G401 (cell line): ENCODE measurements at places on chromosomes 2 and 18.

- no peak for DNase-seq
Observed at GRCh38 chr2:2579814-2580213, 248.7 kb upstream of the MYT1L start.

GRCh38 chr2:134657650-134658250, 61.0 kb downstream of the TMEM163 start:
- no peak for DNase-seq

DNA sequence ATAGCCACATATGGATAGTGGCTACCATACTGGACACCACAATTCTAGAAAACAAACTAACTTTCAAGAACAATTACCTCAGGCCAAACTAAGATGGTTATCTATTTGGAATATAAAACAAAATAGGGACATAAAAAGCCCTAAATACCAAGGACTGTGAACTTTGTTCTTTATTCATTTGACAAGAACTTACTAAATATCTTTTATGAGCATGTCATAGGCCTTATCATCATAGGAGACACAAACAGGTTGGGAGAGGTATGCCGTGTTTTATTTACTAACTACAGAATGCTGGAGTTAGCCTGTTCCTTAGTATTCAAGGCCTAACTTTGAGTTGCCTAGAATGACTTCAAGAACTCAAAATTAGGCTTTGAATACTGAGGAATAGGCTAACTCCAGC, 32.1 kb downstream of the CCDC93 start:
- no peak for DNase-seq

DNA sequence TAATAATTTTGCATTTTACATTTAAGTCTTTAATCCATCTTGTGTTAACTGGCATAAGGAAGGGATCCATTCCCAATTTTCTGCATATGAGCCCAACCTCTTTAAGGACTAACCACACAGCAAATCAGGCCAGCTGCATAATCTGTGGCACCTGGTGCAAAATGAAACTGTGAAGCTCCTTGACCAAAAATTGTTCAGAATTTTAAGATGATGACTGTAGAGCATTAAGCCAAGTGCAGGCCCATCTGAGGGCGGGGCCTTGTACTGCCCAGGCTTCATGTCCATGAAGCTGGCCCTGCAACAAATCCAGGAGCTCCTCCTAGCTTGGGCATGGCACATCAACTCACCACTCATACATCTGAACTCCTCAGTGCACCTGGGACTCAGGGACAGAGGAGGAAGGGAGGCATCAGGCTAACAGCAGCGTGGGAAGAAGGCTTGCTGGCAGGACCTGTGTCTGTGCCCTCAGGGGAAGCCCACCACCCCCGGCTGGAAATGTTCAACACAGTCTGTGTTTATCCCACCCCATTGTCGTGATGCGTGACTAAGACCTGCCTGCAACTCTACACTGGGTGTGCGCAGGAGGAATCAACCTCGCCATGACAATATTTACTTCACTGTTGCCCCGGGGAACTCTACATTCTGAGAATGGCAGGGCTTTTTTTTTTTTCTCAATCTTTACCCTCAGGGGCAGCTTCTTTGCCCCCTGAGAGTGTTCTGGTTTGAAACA, 128.9 kb upstream of the SIX2 start:
- no peak for DNase-seq

DNA sequence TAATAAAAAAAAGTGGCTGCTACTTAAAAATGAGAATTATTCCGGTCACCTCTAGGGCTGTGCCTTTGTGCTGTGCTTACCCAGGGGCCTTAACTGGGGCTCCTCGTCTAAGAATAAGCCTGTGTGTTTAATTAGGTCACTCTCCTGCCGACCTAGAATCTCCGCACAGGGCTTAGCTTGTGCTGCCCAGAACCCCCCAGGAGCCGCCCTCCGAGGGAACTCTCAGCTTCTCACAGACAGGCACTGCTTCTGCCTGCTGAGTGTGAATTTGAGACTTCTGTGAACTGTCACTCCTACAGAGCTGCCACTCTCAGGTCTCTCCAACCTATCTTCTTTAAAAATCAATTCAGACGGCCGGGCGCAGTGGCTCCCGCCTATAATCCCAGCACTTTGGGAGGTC, 11.9 kb upstream of the NT5DC4 start:
- DNase-seq = peak; percentile 17

DNA sequence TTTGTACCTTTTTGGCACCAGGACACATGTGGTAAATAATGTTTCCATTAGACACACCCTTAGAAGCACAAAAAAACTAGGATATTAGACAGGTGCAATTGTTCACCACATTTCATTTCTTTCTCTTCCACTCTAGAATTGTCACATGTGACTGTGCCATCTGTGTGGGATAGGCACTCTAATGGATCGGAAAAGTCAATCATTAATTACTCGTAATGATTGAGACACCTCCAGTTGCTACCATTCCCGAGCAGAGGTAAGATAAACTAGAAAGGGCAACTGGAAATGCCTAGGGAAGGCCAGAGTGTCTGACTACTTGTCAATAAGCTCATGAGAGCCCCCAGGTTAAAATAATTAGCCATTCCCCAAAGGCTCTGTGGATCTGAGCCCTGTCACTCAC, 59.9 kb downstream of the METTL4 start:
- DNase-seq = no peak

GRCh38 chr2:128474036-128474955, 155.6 kb upstream of the HS6ST1 start:
- DNase-seq = peak; percentile 12

DNA sequence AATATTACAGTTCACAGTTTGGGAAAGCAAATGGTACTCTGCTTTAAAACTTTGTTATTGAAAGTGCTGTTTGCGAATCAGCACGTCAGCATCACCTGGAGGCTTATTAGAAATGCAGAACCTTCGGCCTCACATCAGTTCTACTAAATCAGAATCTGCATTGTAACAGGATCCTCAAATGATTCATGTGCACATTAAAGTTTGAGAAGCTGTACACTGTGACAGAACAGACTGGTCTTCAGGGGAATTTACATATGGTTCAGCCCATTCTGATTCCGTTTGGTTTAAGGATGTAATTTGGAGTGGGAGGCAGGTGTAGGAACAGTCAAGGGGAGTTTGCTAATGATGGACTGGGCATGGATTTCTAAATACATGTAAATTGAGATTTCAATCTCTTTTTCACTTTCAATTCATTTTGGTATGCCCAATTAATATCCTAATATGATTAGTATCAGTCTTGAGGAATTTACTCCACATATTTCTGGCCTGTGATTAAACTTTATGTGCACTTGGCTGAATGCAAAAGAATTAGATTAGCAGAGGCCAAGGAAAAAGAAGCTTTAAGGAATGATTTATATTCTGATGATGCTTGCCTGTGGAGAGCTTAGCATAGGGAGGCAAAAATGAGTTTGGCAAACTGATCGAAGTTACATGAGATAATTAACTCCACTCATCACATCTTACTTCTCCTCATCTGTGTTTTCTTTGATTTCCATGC, 248.8 kb downstream of the XIRP2 start:
- DNase-seq = no peak

- no peak for DNase-seq
Observed at GRCh38 chr2:128545085-128545484, 226.4 kb upstream of the HS6ST1 start.

GRCh38 chr18:44896846-44897245, 216.2 kb downstream of the SETBP1 start:
- DNase-seq = no peak

DNA sequence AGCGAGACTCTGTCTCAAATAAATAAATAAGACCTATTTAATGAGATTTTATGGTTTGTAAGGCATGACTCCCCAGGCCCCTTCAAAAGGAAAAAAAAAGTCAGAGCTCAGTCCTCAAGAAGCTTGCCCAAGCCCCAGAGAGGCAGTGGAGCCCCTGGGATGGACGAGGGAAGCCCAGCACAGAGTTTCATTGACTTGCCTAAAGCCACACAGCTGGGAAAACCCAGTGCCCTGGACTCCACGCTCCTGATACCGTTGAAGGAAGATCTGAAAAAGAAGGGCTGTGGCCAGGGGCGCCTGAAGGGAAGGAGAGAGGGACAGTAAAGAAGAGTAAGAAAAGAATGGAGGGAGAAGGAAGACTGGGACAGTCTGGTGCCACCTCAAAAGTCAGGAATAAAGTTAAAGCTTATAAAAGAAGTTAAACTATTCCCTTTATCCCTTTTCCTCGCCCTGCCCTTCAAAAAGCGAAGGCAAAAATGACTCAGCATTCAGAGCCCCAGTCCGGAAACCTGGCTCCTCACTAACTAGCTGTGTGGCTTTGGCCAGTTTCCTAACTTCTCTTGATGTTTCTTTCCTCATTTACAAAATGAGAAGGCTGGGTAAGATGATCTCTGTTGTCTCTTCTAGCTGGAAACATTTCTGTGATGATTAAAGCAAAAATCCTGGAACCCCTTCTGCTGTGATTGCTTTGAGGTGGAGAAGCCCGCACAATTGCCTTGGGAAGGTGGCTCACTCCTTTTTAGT, 46.7 kb downstream of the LYPD1 start:
- no peak for DNase-seq

DNA sequence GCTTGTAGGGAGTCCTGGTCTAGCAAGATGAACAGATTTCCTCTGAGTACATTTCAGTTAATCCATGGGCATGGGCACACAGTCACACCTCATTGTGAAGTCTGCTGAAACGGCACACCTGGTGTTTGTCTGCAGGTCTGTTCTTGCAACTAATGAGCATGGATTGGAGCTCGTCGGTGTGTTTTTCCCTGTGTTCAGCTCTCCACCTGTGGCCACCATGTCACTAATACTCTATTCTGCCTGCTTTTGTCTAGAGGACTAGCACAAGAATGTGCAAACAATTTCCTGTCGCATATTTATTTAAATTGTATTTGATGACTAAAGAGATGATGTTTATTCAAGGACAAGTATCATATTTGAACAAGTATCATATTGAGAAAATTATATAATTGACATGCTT, 24.5 kb upstream of the PPP4R1 start:
- DNase-seq = no peak

GRCh38 chr2:86791573-86791972, 860 bp upstream of the CD8A start:
- no peak for DNase-seq

- no peak for DNase-seq
Observed at GRCh38 chr2:190528521-190529001, 6.0 kb downstream of the NEMP2 start.

GRCh38 chr2:50207881-50208280, 824.1 kb downstream of the NRXN1 start:
- peak; percentile 82 for DNase-seq

- DNase-seq = peak; percentile 14
Observed at GRCh38 chr18:76565238-76566173, 70.5 kb upstream of the ZNF516 start.

DNA sequence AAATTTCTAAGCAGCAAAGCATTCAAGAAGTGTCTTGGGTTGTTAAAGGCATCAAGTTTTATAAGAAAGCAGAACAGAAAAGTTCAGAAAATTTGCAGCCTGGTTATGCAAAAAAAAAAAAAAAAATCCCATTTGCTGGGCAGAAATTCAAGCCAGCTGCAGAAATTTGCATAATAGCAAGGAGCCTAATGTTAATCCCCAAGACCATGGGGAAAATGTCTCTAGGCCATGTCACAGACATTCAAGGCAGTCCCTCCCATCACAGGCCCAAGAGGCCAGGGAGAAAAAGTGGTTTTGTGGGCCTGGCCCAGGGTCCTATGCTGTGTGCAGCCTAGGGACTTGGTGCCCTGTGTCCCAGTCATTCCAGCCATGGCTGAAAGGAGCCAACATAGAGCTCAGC, 269.0 kb upstream of the SLC39A10 start:
- DNase-seq = no peak

- DNase-seq = no peak
Observed at GRCh38 chr2:219125225-219125885, 35.3 kb downstream of the NHEJ1 start.

- no peak for DNase-seq
Observed at GRCh38 chr2:220619525-220620220, 952.4 kb downstream of the EPHA4 start.

- no peak for DNase-seq
Observed at GRCh38 chr18:46174342-46175041, 70.3 kb downstream of the HAUS1 start.

- no peak for DNase-seq
Observed at GRCh38 chr2:209305026-209305425, 118.8 kb upstream of the MAP2 start.

DNA sequence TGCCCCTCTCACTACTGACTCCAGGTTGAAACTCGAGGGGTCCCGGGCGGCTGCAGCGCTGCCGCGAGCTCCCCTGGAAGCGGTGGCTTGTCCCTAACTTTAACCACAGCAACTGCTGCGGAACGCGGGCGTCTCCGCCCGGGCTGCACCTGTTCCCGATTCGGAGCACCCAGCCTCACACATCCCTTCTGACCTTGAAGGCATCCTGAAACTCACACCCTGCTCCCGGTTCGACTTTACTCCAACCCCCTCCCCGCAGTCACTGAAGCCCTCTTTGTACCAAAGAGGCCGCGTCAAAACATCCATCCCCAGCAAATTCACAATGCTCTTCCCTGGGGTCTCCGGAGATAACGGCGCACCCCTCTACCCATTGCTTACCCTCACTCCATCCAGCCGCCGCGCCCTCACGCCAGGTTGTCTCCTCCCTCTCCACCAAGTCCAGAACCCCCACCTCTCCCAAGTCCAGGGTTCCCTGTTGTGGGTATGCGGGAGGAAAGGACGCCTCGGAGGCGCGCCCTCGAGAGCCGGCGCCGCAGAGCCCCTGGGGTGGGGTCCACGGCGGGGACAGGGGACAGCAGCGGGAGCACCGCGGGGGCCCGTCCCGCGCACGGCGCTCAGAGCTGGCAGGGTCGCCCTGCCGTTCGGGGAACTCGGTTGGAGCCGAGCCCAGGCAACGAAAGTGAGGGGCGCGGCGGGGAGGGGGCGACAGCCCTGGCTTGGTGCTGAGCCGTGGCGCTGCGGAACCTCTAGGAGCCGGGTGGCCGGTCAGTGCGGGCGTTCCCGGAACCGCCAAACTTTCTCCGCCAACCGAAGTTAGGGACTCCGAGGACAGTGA, 934 bp downstream of the MYO5B start:
- DNase-seq = no peak

DNA sequence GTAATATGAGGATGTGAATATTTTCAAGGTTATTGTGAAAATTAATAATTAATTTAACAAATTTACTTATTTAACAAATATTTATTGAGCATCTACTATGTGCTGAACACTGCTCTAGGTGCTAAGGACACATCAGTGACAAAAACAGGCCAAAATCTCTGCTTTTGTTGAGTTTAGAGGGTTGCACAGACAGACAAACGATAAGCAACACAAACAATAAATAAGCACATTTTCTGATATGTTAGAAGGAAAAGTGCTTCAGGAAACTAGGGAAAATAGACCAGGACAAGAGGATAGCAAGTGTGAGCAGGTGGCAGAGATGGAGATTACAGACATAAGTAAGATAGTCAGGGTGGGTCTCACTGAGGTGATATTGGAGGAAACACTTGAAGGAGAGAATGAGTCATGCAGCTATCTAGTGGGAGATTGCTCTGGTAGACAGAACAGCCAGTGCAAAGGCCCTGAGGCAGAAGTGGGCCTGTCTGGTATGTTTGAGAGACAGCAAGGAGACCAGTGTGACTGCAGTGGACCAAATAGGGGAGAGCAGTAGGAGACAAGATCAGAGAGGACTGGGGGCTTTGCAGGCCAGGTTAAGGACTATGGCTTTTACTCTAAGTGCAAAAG, 38.3 kb downstream of the SFXN5 start:
- DNase-seq = no peak
